ENCODE measurements at places on chromosomes 3 and 15. TPM values are rescaled to one million over a fixed set of nuclear protein-coding genes. Genes with fewer than 3 reads are reported as not detected.

DNA sequence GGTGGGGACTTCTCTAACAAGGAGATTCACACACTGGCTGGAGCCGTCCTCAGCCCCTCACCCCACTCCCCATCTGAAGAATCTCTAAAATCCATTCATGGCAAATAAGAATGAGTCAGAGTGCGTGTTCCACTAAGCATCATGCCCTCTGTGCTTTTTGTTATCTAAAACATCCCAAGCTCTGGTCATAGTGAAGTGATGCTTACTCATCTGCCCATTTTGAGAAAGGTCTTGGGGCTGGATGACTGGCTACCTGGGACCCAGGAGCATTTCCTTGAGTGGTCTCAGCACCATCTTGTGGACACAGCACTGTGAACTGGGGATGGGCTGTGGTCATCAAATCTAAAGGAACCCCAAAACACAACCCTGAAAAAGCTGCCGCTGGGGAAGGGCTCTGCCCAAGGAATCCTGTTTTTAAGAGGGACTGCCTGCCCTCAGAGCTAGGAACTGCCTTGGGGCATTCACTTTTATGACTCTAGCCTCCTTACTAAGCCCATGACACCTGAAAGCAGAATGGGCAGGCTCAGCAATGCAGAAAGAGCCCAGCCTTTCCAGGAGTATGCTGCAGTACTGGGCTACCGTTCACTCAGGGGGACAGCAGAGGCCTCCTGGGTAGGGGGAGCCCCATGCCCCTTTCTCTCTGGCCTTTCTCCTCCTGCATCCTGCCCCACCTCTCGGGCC lies 53.5 kb downstream of the ZBTB38 start:
- DNase-seq = no peak

DNA sequence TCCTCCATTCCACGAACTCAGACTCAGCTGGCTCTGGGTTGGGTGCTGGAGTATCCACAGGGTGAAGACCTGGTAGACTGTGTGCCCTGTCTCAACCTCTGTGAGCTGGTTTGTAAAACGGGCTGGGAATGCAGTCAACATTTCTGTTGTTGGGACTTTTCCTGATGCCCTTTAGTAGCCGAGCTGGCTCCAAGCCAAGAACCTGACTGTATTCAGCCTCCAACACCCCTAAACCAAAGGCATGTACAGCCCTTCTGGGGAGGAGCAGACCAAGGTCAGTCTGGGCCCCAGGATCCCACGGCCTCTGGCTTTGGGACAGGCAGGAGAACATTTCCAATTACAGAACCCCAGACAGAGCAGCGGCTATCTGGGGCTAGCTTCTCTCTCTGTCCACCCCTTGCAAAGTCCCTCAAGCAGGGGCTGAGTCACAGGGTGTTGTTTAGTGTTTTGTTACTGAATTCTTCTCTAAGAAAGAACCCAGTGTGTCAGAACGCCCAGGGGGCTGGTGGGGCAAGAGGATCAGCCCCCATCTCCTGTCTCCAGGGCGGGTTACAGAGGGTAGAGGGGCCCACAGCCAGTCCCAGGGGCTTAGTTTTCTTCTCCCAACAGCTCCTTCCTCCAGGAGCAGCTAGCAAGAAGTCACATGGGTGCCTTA lies 56.8 kb upstream of the SLC6A6 start:
- no peak for DNase-seq

DNA sequence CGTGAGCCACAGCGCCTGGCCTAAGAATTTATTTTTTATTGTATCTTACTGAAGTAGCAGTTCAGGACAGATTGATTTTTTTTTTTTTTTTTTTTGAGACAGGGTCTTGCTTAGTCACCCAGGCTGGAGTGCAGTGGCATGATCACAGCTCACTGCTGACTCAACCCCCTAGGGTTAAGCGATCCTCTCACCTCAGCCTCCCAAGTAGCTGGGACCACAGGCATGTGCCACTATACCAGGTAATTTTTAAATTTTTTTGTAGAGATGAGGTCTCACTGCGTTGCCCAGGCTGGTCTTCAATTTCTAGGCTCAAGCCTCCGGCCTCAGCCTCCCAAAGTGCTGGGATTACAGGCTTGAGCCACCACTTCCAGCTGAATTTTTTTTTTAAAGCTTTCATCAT lies 99.8 kb upstream of the HERC1 start:
- DNase-seq = no peak

GRCh38 chr15:86872782-86873181 lies 793.1 kb downstream of the AGBL1 start:
- no peak for DNase-seq

DNA sequence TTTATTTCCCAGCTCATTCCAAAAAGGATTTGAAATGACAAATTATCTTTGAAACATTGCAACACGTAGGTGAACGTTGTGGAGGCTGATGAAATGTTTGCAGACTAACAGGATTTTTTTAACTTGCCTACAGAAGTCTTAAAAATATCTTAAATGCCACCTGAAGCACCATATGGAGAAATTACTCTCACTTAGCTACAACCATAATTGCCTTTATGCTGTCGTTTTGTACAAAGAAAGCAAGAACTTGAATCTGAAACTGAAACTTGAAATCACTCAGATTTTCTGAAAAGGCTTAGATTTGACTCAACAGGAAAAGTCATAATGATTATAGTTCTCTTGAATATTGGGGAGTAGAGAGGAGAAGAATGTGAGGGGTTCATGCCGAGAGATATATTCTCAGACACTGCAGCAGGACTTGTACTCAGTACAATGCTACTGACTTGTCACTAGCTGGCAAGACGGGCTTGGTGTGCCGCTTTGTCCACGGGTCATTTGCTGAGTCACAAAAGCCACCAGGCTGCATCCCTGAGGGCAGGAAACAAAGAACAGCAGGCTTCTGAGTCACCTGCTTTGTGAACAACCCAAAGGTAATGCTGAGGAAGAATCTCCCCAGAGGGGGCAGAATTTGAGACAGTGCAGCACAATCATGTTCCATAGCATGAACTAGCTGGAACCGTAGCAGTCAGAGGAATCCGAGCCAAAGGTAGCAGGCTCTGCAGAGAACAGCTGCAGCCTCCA lies 7.1 kb upstream of the FMN1 start:
- no peak for DNase-seq

Gene LRRC3B
- 2.2 TPM for polyA plus RNA-seq

Gene PCSK6
- 6.5 TPM for polyA plus RNA-seq

Gene FOXL2
- not detected for polyA plus RNA-seq
